ENCODE measurements at places on chromosomes 7 and 10.

DNA sequence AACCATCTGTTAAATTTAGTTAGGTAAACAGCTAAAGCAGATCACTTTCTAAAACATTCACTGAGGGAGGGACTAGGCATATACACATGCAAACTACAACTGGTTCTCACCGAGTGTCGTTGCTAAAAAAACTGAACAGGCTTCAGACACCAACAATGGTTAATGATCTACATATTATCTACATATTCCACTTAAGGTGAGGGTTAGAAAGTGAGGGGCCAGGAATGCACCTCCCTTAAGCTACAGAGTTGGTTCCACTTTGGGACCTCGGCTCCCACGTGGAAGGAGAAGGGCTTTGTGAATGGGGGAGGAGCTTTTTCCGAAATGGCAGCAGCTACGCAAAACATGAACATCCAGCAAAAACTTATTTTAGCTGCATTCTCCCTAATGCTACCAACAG lies 5.8 kb downstream of the CTBP2 start:
- DNase-seq: no peak

GRCh38 chr10:127805950-127806349 lies 69.0 kb downstream of the FOXI2 start:
- no peak for DNase-seq

DNA sequence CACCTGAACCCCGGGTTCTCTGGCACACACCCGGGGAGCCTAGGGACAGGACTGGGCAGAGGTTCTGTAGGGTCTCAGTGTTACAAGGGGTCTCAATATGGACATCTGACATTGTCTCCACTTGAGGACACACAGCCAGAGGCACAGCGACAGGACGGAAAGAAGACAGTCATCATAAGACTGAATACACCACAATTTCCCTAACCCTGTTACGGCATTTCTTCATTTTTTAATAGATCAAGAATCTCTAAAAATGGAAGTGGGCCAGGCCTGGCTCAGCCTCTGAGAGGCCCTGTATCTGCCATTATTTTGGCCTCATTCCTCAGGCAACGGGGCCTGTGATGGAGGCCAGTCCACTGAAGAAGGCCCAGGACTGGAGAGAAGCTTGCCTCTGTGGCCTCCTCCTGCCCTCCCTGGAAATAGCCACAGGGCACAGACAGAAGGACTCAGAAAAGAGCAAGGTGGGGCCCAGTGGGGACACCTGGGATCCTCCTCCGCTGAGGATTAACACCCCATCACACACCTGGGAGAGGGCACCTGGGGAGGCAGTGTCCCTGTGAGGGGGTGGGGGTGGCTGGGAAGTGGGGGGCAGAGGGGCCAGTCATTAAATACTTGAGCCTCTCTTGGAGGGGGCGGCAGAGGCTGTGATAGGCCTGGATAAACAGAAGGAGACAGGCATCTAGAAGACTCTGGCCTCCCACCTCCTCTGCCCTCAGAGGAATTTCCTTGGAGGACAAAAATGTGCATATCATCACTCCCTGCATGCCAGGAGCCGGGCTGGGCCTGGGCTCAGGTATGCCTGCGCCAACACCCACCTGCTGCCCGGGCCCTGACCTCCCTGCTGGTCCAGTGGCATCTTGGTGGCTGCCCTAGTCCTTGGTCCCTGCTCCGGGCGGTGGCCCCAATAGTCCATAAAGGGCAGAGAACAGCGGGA lies 8.0 kb downstream of the SPOCK2 start:
- no peak for DNase-seq

DNA sequence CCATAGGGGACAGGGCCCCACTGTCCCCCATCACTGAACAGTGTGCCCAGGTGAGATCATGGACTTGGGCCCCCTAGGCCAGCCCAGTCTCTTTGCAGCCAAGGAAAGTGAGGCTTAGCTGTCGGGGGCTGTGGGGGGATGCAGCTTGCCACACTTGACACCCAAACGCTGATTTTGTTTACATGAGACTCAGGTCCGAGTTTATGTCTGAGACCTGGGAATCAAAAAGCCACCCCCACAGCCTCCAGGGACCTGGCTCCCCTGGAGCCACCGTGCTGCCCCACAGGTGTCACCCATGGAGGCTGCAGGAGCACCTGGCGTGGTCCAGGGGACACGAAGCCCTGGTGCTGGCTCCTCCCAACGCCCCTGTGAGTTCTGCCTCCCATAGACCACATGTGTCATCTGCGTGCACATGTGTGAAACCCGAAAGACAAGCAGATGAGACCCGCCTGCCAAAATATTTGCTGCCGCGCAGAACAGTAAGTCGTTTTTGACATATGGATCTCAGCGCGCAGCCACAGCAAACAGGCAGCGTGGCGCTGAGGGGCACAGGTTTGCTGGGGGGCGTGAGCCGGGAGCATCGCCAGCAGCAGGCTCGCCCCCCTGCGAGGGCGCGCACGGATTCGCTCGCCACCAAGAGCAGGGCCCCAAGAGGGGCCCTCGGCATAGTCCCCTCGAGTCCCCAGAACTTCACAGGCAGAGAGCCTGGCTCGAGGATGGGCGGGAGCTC lies 112.3 kb downstream of the LHPP start:
- no peak for DNase-seq

GRCh38 chr10:76451911-76452310 lies 1020.5 kb downstream of the LRMDA start:
- no peak for DNase-seq

GRCh38 chr10:70693619-70694335 lies 21.5 kb downstream of the ADAMTS14 start:
- peak; percentile 86 for DNase-seq
